ENCODE measurements at places on chromosomes 12 and 14.

DNA sequence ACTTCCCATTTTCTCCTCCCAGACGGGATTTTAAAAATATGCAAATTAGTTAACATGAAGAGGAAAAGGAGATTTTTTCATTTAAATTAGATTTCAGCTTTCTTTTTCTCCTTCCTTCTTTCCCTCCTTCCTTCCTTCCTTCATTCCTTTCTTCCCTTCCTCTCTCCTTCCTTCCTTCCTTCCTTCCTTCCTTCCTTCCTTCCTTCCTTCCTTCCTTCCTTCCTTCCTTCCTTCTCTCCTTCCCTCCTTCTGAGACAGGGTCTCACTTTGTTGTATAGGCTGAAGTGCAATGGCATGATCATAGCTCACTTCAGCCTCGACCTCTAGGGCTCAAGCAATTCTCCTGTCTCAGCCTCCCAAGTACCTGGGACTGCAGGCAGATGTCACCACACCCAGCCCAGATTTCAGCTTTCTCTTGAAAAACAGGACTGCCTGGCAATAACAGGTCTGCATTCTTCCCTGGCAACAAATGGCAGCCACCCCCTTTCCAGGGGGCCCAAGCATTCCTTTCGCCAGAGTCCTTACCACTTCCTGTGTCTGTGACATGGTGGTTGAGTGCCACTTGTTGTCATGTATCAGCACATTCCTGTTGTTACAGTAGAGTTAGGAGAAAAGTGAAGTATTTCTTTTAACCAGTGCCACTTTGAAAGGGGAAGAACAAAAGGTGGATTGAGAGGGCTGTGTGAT, 119.1 kb downstream of the PTPN11 start:
- DNase-seq, result no peak

GRCh38 chr14:100731011-100731670, 4.4 kb downstream of the DLK1 start:
- DNase-seq, result no peak

- DNase-seq, result no peak
Observed at GRCh38 chr12:132872975-132873421, 14.4 kb downstream of the CHFR start.

GRCh38 chr14:93587330-93587729, 156.6 kb downstream of the UNC79 start:
- no peak for DNase-seq

GRCh38 chr12:128069359-128069997, 197.5 kb upstream of the TMEM132C start:
- no peak for DNase-seq

- DNase-seq, result no peak
Observed at GRCh38 chr12:123089631-123090353, 61.1 kb downstream of the PITPNM2 start.

DNA sequence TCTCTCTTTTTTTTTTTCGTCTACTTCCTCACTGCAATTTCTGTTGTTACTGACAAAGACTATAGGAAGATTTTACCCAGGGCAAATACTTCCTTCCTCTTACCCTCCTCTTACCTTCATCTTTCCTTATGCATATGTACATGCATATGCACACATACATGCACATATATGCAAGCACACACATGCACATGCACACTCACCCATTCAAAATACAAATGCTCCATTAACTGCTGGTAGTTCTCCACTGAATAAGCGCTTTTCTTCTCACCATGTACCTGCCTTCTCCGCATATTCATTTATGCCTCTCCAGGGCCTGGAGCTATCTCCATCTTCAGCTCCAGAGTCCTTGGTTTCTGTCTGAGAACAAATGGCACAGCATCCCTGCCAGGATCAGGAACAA, 632 bp downstream of the C12orf54 start:
- DNase-seq, result no peak

- peak; percentile 14 for DNase-seq
Observed at GRCh38 chr14:60327447-60328331, 78.7 kb downstream of the PPM1A start.

DNA sequence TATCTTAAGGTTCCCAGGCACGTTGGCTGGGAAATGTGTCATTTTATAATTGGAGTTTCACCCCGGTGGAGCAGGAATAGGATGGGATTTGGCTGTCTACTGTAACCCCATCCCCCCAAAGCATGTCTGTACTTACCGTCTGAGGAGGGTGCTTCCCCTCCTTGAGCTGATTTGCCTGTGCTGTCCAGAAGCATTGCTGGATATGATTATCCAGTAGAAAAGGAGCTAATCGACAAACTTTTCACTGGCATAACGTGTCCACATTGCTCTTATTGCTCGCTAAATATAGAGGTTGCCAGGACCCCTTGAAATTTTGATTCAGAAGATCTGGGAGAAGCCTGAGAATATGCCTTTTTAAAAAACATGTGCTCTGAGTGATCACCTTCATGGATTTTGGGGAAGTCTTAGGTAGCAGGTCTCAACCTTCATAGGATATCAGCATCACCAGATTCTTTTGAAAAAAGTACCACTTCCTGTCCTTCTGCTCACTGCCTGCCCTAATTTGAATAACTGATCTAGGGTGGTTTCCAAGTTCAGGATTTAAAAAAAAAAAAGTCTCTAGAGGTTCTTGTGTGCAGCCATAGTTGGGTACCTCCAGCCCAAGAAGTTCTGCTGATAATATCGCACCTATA, 80.4 kb upstream of the KCNA1 start:
- no peak for DNase-seq

DNA sequence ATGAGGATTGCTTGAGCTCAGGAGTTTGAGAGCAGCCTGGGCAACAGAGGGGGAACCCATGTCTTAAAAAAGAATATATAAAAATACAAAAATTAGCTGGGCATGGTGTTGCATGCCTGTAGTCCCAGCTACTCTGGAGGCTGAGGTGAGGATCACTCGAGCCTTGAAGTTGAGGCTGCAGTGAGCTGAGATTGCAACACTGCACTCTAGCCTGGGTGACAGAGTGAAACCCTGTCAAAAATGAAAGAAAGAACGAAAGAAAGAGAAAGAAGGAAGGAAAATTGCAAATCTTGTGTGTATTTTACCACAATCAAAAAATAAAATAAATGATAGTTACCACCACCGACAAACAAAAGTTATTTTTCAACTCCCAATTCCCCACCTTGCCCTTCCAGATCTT, 45.3 kb downstream of the SPRING1 start:
- no peak for DNase-seq

DNA sequence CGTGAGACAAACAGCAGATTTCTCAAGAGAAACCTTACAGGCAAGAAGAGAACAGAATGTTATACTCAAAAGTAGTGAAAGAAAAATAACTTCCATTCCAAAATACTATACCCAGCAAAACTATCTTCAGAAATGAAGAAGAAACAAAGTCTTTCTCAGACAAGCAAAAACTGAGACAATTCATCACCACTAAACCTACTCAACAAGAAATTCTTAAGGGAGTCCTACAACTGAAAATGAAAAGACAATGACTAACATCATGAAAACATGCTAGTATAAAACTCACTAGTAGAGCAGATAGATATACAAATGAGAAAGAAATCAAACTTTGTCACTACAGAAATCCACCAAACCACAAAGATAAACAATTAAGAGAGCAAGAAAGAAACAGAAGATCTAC, 106.5 kb downstream of the CEP83 start:
- DNase-seq, result no peak

DNA sequence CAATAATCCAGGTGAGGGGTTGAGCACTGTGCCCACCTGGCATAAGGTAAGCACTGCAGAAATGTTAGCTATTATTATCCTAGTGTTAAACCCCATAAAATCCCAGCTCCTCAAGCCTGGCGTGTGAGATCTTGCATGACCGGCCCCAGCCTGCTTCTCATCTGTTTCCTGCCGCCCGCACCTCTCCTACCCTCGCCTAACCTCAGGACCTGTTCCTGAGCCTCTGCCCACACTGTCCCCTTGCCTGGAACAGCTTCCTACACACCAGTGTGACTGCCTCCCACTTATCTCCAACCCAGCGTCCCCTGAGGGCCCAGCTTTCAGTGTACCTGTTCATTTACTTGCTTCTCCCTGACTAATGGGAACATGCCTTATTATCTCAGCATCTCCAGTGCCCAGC, 24.7 kb downstream of the ISCA2 start:
- no peak for DNase-seq

GRCh38 chr14:55814873-55815272, 234.9 kb downstream of the KTN1 start:
- DNase-seq, result no peak

DNA sequence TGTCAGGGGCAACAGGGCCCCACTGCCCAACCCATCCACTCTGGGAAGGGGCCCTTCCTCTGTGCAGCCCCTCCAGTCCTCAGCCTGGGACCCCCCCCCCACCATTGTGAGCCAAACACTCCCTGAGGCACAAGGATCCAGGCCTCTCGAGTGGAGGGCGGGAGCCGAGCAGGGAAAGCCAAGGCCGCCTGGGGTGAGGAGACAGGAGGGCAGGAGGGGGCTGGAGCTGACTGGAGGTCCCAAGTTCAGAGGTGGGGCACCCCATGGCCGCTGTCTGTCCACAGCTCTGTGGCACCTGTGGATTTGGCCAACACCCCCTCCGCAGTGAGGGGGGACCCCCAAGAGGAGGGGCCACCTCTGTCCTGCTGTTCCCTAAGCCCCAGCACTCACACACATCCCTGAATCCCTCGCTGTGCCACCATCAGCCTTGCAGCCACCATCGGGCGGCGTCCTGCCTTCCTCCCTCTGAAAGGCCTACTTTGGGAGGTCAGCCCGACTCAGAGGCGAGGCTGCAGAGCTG, 25.4 kb upstream of the C14orf180 start:
- DNase-seq, result no peak

DNA sequence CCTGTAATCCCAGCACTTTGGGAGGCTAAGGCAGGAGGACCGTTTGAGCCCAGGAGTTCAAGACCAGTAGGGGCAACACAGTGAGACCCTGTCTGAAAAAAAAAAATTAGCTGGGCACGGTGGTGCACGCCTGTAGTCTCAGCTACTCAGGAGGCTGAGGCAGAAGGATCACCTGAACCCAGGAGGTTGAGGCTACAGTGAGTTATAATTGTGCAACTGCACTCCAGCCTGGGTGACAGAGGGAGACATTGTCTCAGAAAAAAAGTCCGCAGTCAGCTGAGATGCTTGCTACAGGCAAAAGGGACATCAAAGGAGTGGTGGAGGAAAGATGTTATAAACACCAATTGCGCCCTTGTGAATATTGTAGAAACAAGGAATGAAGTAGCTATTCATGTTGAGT, 77.8 kb downstream of the NDUFA12 start:
- no peak for DNase-seq

- DNase-seq, result no peak
Observed at GRCh38 chr14:95305940-95306339, 13.8 kb downstream of the CLMN start.

DNA sequence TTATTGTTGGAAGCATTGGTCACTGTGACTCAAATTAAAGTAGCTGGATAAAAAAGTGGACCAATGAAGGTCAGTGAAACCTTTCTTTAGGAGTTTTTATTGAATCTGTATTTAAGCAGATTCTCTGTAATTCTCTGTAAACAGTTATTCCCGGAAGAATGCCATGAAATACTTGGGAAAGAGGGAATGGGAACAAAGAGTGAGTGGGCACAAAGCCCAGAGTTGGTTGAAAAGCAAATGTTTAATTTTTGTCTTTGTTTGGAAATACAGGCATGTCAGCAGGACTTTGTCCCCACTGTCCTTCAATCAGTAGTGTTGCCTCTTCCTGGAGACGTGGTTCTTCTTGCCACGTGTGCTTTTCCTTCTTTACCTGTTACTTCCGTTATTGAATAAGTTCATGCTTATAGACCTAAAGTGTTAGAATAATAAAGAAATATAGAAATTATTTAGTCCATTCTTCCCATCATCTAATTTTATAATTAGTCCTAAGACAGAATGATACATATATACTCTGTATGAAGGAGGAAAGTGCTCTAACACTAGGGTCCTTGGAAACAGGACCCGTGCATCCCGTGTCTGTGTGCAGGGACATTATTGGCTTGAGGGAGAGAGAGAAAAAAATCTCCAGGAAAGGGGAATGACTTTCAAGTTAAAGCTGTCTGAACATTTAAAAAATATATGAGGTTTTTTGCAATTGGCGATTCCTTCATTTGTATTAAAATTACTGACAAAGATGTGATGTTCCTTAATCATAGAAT, 2.0 kb upstream of the ANG start:
- DNase-seq, result no peak

DNA sequence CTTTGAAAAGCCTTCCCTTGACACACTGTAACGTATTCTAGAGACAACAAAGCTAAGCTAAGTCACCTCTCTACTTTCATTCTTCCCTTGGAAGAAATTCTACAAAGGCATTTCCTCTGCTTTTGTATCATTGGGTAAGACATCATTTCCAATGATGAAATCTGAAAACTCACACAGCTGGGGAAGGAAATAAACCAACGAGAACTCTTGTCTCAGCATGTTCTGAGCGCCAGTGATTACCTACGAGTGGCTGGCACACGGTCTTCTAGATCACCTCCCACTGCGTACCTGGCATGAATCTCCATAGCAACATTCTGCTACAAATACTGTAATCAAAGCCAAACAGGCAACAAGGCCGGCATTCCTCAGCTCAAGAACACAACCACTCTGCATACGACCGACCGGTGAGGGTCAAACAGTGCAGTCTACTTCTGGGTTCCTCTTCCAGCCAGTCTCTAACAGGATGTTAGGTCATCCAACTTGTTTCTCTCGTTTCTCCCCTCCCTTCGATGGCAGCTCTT, 7.6 kb downstream of the VPS37B start:
- peak; percentile 28 for DNase-seq

GRCh38 chr14:59632381-59632780, 55.8 kb upstream of the CCDC175 start:
- DNase-seq, result no peak
